Heart left ventricle (tissue), 16 donors: ENCODE measurements at places on chromosomes 3 and 15.

DNA sequence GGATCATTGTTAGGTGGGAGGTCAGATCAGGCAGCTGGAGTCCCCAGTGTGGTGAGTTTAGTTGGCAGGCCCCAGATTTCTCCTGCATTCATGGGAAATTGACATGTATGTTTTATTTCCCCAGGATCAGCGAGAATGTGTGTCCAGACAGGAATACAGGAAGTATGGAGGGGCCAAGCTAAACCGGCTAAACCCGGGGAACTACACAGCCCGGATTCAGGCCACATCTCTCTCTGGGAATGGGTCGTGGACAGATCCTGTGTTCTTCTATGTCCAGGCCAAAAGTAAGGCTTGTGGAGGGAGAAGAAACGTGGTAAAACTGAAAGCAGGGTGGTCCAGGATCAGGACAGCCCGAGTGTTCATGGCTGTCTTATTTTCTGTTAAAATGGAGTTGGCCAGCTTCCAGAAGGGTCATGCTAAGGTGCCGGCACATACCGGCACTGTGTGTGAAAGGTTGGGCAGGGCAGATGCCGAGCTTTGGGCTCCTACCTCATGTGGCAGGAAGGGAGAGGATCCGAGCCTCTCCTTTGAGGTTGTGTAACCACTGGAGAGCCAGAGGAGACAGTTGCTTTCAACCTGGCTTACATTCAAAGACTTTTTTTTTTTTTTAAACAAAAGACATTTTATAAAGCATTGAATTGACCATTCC lies 83.1 kb downstream of the PGPEP1L start:
- peak; percentile 21 for DNase-seq

GRCh38 chr3:162370141-162370540 lies 873.5 kb downstream of the OTOL1 start:
- DNase-seq = no peak

DNA sequence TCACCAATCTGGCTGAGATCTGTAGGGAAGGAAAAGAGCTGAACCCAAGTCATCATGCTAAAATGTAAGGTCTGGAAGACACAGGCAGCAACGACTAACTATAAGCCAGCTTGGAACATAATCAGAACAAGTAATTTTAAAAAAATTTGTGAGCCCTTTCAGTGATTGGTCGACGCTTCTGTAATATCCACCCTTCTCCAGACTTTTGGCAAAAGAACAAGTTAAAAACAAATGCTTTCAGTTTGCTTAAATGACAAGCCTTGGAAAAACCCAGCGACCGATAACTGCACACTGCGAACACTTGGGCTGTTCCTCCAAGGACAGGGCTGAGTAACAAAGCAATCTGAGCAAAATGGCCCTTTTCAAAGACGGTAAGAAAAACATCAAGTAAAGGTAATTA lies 49.6 kb downstream of the PCSK6 start:
- DNase-seq = no peak

- peak; percentile 88 for DNase-seq
Observed at GRCh38 chr3:31532587-31533168, at the start of gene STT3B. STT3B (plus strand) TSS chr3:31532925; CDS start chr3:31532999, 74 bp downstream.

GRCh38 chr15:85800478-85801123 lies 5.9 kb upstream of the KLHL25 start:
- no peak for DNase-seq

DNA sequence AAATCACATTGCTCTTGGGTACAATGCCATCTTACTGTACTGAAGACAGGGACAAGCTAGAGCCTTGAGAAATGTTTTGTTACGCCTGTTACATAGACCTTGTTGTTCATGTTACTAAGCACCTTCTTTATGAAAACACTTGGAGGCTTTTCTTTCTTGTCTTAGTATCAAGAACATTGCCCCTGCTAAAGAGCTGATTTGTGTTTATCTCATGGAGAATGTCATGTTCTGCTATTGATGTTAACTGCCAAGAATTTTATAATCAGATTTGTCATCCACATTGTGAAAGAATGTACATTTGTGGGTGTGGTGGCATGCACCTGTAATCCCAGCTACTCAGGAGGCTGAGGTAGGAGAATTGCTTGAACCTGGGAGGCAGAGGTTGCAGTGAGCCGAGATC lies 431.3 kb upstream of the MDFIC2 start:
- no peak for DNase-seq

- DNase-seq = peak; percentile 84
Observed at GRCh38 chr3:51967384-51968169, at the start of gene PCBP4. PCBP4 (minus strand) TSS chr3:51967454; CDS start chr3:51961240, 6,214 bp downstream.

- no peak for DNase-seq
Observed at GRCh38 chr15:67177752-67178151, 76.7 kb downstream of the AAGAB start.

DNA sequence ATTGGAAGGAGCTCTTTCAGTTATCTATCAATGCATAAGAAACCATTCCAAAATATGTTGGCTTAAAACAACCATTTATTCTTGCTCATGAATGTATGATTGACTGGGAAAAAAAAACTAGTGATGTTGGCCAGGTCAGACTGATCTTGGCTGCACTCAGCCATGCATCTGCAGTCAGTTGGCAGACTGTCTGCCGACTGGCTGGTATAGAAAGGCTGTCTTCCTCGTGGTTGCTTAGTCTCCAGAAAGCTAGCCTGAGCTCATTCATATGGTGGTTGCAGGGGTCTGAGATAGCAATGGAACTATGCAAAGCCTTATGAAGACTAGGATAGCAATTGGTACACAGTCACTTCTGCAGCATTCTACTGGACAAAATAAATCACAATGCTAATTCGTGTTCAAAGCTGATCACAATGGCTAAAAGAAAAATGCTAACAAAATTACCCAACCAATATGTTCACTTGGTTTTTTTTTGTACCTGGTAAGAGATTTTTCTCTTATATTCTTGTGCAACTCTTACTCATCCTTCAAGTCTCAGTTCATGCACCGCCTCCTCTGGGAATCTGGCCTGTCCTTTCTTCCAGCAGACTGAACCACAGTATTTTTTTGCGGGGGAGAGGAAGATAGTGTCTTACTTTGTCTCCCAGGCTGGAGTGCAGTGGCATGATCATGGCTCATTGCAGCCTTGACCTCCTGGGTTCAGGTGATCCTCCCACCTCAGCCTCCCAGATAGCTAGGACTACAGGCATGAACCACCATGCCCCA lies 126.8 kb downstream of the KCNAB1 start:
- DNase-seq = no peak

GRCh38 chr15:99416191-99417188 lies 149.3 kb upstream of the MEF2A start:
- peak; percentile 58 for DNase-seq

- DNase-seq = no peak
Observed at GRCh38 chr15:56736308-56736707, 3.0 kb upstream of the ZNF280D start.

- DNase-seq = peak; percentile 24
Observed at GRCh38 chr3:110932567-110932966, 139.0 kb upstream of the NECTIN3 start.

GRCh38 chr3:124144035-124144814 lies 152.3 kb upstream of the ROPN1 start:
- DNase-seq = no peak

DNA sequence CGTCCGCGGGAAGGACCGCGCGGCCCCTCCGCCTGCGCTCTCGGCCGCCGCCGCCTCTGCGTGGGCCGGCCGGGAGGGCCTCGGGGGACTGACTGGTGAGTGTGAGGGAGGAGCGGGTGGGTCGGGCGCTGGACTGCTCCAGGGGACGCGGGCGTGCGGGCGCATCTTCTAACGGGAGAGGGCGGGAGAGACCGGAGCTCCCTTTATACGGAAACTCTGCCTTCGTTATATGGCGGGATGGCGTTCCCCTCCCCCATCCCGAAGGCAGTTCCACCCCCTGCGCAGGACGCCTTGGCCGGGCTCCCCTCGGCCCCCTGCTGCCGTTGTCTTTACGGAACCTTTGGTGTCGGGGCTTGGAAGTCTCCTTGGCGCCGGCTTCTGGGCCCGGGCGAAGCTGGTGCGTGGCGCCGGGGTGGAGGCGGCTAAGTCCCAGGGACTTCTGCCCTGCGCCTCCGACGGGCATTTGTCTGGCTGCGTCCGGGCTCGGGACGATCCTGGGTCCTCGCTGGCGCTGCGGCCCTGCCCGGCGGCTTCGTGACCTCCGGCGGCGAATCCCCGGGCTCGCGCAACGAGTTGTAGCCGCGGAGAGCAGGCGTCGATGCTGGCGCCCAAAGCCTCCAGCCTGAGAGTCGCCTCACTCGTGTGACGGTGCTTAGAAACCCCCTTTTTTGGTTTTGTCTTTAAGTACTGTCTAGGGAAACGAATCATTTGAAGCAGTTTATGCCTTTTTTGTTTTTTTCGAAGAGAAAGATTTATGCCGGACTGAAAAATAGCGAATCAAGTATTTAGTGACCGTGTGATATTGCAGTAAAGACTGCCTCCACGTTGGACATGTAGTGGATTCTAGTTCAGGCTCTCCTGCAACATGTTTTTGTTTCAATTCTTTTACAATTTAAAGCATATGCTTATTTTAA lies 623 bp downstream of the ZNF639 start:
- DNase-seq = peak; percentile 85

DNA sequence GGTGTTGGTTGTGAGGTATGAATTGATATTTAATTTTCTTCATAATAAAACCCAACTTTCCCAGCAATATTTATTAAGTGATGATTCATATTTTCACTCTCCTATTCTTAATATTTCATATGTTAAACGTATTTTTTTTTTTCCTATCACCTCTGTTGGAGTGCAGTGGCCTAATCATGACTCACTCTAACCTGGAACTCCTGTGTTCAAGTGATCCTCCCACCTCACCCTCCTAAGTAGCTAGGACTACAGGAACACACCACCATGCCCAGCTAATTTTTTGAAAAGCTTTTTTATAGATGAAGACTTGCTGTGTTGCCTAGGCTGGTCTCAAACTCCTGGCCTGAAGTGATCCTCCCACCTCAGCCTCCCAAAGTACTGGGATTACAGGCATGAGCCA lies 8.6 kb downstream of the PARP15 start:
- no peak for DNase-seq

DNA sequence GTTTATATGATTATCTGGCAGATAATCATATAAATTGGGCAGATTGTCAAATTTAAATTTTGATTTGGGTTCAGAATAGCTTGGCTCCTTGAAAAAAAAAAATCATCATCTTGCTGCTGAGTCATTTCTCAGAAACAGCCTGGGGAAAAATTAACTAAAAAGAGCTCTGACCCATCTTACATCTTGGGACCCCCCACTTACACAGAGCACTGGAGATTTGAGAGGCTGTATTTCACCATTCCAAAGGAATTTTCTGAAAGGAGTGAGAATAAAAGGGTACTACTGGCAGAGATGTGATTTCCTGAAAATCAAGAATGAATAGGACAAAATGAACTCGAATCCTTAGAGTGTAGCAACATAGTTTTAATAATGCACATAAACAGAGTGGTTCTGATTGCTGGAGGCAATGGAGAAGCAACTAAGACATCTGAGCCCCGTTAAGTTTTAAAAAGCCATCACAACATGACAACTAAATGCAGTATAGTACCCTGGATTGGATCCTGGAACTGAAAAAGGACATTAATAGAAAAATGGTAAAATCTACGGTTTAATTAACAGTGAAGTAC lies 97.5 kb downstream of the RFTN1 start:
- DNase-seq = no peak

- no peak for DNase-seq
Observed at GRCh38 chr3:182115328-182116015, 403.7 kb downstream of the SOX2 start.

DNA sequence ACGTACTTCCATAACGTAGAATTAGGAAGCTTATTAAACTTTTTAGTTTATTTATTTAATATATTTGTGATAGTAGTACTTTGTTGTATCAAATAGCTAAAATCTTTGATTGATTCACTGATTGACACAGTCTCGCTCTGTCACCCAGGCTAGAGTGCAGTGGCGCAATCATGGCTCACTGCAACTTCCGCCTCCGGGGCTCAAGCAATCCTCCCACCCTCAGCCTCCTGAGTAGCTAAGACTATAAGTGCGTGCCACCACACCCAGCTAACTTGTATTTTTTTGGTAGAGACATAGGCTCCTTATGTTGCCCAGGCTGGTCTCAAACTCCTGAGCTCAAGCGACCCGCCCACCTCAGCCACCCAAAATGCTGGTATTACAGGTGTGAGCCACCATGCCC lies 5.7 kb downstream of the APH1B start:
- DNase-seq = peak; percentile 33

- no peak for DNase-seq
Observed at GRCh38 chr3:11569156-11569741, 74.5 kb downstream of the VGLL4 start.

DNA sequence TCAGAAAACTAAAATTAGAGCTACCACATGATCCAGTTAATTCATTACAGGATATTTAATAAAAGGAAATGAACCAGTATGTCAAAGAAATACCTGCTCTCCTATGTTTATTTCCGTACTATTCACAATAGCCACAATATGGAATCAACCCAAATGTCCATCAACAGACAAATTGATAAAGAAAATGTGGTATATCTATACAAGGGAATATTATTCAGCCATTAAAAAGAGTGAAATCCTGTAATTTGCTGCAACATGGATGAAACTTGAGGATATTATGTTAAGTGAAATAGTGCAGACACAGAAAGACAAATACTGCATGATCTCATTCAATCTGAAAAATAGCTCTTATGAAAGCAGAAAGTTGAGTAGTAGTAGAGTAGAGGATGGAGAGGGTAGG lies 33.7 kb upstream of the ALCAM start:
- no peak for DNase-seq

DNA sequence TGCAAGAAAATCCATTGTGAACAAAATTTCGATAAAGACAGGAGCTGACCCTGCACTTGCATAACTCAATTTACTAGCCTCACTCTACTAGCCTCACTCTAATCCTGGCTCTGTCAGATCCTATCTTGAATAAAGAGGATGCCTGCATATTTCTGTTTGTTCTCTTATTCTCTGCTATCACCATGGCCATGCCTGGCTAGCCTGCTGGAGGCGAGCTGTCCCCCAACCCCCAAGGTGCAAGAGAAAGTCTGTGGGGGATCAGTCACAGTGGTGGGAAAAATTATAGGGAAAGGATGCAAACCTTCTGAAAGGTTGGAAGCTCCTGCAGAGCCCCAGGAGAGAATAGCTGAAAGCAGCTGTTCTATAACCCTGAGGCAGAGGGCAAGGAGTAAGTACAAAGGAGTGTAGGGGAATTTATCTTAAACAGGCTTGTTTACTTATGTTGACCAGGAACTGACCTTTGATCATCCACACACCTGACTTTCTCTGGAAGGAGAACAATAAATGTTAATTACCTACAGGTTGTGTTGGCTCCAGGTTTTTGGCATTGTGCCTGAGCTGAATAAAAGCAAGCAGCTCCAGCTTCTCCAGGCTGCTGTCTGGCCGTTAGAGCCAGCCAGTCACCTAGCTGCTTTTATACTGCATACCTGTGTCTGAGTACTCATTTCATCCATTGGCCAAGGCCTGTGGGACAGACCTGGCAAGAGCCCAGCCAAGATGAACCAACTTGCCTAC lies 137.7 kb upstream of the RASGRP1 start:
- DNase-seq = no peak

DNA sequence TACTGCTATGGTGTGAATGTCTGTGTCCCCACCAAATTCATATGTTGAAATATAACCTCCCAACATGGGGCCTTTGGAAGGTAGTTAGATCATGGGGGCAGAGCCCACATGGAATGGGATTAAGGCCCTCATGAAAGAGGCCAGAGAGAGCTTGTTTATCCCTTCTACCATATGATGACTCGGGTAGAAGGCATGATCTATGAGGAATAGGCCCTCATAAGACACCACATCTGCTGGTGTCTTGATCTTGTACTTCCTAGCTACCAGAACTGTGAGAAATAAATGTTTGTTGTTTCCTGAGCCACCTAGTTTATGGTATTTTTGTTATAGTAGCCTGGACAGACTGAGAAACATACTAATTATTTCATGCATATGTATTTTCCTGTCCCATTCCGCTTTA lies 51.9 kb downstream of the WWTR1 start:
- no peak for DNase-seq

GRCh38 chr3:158104431-158104921 lies 1.7 kb downstream of the SHOX2 start:
- no peak for DNase-seq
